ENCODE measurements at places on chromosomes 3 and 15.

DNA sequence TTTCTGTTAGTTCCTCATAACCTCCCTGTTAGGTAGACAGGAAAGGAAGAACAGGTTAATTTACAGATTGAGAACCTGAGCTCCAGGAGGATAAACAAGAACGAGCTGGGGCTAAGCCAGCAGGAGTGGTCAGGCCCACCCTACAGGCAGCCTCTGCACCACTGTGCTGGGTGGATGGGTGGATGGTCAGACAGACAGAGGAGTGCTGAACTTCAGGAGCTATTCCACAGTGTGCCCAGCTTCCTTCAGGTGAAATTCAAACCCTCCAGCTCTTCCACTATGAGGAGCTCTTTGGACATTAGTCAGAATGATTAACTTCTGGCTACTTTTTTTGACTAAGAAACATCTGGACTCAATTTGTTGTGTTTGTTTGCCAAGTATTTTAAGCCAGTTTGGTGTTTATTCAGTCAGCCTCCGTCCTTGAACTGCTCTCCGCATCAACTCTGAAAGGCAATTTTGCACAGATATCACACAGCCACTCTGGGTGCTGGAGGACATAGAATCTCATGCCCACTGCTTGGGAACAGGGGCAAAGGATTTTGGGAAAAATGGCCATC, 361.9 kb downstream of the CLSTN2 start:
- DNase-seq = no peak

DNA sequence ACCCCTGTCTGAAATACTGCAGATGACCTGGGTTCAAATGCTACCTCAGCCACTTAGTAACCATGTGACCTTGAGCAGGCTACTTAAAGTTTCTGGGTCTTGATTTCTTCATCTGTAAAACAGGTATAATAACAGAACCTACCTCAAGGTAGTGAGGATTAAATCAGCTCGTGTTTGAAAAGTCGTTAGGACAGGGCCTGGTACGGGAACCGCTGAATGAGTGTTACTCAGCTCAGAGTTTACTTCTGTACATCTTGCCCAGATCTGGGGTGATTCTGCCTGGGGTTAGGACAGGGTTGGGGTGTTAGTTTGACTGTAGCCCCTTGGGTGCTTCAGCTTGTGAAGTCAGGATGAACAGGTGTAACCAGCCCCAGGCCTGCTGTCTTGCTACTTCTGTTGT, 1.8 kb downstream of the SEMA4B start:
- no peak for DNase-seq

GRCh38 chr15:75067123-75067830, 43.9 kb downstream of the PPCDC start:
- no peak for DNase-seq

DNA sequence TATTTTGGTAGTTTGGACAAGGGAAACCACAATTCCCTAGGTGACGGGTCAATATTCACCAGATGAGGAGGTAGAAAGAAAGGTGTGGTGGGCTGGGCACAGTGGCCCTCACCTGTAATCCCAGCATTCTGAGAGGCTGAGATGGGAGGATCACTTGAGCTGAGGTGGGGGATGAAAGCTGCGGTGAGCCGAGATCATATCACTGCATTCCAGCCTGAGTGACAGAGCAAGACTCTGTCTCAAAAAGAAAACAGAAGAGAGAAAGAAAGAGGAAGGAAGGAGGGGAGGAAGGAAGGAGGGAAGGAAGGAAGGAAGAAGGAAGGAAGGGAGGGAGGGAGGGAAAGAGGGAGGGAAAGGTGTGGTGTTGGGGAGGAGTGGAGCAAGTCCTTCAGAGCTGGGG, 56.1 kb upstream of the RNF7 start:
- no peak for DNase-seq

DNA sequence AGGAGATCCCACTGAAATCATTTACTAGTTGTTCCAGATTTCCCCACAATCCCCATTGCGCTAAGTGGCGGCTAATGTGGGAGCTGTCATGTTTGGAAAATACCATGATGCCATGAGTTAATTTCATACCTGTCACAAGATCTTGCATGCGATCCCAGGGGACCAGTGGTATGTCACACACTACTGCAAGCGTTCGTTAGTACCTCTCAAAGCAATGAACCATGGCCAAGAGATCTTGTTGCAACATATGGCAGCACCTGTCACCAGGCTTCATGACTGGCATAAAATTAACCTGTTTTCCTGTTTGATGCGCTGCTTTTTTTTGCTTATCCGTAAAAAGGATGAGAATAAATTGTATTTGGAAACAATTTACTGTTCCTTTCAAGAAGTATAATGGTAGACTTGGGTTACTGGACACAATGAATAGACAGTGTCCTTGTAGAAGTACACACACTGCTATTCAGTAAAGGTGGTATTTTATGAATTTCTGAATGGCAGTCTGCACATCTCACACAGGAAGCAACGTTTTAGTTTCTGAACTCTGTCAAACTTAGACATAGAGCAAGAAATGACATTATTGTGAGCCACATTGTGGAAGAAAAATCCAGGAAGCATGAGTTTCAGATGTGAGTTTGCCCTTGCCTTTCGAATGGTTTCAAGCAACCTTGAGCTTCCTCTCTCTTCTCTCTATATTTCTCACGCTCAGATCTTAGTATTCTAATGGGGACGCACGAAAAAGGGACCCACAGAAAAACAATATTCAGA, 81.9 kb downstream of the CHL1 start:
- no peak for DNase-seq

- no peak for DNase-seq
Observed at GRCh38 chr15:91908391-91908790, 54.9 kb downstream of the SLCO3A1 start.

DNA sequence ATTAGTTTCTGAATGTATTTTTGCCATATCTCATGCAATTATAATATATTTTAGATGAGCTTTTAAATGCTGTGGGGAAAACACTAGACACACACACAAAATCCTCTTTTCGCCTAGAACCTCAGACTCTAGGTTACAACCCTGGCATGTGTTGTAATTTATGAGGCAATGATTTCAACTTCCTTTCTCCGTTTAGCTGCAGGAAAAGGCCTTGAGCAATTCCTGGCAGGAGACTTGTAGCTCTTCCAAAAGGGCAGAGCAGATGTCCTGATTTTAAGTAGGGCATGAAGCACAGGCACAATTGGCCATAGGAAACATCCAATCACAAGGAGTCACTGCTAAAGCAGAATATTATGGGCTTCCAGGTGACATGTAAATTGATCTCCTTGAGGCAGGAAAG, 82.0 kb downstream of the GPR156 start:
- DNase-seq = no peak

DNA sequence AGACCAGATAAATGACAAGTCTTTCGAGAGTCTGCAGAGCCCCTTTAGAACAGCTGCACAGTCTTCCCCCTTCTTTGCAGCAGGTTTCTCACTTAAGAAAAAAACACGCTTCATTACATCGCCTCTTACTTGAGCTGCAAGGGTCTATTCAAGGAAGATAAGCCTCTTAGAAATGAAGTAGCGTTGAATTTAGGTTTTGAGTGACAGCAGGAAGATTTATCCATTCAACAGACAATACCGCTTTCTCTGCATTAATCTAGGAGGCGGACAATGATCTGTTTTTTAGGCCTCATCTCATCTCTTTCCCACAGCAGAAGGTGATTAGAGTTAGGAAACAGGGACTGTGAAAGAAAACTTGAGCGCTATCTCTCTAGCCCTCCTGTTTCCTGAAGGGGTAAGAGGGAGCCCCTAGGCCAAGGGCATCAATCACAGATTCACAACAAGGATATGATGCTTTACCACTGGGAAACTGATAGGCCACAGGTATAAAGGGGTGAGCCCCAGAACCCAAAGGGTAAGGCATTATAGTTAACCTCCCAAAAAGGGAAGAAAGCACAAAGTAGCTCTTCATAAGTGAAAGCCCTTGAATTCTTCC, 84.3 kb downstream of the MECOM start:
- no peak for DNase-seq

DNA sequence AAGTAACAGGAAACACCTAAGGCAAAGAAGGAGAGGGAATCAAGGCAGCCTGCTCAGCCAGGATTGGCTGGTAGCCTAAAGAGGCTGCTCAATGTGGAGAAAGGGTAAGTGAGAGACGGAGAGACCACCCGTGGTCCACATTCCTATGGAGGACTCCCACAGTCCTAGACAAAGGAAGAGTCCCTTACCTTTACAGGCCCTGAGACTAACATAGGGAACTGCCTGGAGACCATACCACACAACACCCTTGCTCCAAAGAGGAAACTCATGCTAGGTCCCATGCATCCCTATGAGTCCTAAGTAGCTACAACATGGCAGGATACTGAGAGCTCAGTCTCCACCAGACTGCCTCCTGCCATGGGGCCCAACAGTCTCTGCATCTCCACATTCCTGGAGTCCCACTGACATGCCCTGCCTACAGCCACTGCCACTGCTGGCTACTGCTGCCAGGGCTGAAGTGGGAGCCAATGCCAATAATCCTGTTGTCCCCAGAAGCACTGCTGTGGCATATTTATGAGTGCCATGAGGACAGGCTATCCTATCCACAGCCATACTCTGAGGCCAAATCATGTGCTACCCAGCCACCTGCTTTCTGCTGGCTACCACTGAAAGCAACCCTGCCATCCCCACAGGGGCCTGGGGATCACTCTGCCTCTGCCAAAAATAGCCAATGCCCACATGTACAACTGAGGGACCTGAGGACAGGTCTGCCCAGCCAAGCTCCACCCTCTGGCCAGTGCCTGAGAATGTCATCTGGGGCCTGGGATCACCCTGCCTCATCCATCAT, 45.0 kb downstream of the COPS2 start:
- no peak for DNase-seq

GRCh38 chr3:79968418-79968817, 200.6 kb upstream of the ROBO1 start:
- no peak for DNase-seq

DNA sequence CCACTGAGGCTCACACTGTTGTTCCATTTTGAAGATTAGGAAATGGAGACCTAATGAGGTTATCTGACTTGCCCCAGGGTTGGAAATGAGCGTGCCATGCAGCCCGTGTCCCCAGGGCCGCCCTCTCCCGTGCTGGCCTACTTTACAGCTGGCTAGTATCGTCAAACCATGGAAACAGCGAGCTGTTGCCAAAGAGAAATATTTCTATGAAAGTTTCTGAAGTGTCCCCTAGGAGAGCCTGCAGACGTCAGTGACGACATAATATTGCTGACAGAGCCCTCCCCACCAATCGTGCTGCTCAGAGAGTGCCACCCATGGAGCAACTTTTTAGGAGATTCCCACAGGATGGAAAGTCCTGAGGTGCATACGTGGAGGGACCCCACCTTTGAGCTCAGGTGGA, 11.2 kb upstream of the FAM174B start:
- DNase-seq = no peak

DNA sequence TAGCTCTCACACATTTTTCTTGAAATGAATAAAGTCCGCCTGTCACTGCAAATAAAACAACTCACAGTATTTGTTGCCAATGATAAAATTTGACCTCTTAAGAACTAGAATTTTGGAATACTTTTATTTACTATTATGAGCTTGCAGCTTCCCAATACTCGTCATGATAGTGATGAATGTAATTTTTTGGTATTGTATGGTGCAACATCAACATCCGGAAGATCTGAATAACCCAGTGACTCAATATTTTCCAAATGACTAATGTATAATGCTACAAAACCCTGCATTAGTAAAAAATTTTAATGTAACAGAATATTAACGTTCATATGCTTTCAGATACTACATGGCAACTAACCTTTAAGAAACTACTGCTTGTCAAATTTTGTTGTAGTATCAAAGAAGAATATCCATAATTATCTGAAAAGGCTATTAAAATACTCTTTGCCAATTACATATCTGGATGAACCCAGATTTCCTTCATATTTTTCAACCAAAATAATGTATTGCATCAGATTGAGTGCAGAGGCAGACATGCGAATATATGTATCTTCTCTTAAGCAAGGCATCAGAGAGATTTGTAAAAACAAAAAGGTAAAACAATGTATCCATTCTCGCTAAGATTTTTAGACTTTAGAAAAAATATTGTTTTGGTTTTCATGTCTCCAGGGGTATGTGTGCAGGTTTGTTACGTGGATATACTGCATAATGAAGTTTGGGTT, 95.3 kb downstream of the IGF2BP2 start:
- no peak for DNase-seq

DNA sequence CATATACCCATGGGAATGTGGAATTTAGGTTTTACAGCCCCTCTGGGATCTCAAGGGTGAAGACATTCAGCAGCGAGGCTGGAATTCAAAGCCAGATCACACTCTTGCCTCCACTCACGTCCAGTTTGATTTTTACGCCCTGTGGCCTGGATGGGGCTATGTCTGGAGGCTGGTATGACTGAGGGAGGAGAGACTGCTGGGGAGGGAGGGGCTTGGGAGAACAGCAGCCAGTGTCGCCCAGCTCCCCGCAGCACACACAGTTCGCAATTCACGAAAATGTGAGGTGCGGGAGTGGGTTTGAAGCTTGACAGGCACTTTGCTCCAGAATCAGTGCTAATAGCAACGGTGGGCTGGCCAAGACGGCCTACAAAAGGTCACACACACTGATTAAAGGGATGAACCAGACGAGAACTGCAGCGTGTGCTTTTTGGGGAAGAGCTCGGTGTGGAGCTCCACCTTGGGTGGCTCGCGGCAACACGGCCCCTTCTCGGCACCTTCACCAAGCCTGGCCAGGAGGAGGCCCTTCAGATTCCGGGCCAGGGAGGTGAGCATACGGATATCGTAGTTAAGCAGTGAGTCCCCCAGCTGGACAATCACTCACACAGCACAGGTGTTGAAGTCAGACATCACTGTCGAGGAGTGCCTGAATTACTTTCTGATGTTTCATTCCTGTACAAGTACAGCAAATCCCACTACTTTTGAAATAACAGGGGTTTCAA, 16.4 kb downstream of the EHD4 start:
- DNase-seq = no peak

- no peak for DNase-seq
Observed at GRCh38 chr3:72082776-72083462, 298.0 kb upstream of the PROK2 start.

DNA sequence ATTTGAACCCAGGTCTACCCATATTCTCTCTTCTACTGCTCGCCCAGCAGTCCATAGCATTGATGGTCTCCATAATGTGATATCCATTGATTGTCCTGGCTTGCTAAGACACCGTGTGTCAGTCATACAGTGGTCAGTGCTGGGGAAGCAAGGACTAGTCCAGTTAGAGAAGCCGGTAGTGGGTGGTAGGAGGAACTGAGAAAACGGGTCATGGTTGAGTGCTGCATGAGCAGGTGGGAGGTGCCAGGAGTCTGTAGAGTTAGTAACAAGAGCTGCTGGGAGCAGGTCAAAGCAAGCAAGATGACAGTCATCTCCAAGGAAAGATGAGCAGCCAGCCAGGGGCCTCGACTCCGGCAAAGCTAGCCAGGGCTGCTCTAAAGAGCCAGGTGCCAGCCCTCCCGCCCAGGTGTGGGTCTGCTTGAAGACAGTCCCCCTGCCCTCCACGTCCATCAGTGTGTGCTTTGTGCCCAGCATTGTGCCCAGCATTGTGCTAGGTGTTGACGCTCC, 29.5 kb upstream of the USP3 start:
- DNase-seq = no peak

DNA sequence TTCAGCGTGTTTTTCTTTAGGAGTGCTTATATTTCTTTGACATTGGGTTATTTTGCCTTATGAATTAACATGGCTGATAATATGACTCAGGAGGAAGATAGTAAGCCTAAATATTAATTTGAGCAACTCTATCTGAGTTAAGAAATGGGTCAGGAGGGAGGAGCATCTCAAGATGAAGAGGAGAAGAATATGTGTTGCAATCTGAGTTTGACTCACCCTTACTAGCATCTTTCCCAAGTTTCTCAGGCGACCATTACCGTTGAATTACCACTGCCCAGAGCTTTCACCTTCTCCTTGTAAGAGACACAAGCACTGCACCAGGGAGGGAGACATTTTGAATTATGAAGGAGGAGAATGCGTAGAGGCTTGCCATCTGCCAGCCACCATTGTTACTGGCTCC, 138.3 kb upstream of the MYRIP start:
- no peak for DNase-seq
